ENCODE measurements at places on chromosomes 5 and 9. TPM values are rescaled to one million over a fixed set of nuclear protein-coding genes. Genes with fewer than 3 reads are reported as not detected.
A peak's percentile ranks its signal among the peaks of the same experiment; 100 is the strongest.

GRCh38 chr9:98117984-98118639 is 910 bp downstream of the TRIM14 start:
- peak; percentile 88 for DNase-seq

DNA sequence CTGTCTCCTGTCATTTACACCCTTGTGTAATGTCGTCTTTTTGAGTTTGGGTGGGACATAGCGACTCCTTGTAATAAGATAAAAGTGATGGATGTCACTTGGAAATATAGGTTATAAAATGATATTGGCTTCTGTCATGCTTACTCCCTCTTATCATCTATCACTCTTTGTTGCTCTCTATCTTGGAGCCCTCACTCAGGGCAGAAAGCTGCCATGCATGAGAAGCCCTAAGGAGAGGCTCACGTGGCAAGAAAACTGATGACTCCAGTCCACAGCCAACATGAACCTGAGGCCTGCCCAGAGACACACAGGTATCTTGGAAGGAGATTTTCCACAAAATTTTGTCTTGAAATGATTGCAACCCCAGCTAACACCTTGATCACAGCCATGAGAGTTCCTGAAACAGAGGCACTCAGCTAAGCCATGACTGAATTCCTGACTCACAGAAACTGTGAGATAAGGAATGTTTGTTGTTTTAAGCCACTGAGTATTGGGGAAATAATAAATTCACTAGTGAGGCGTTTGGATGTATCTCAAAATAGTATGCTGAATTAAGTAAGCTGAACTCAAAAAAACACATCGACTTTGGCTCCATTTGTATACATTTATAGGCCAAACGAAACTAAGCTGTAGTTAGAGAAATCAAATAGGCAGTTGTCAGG is 216.7 kb downstream of the CDH18 start:
- DNase-seq, result no peak

DNA sequence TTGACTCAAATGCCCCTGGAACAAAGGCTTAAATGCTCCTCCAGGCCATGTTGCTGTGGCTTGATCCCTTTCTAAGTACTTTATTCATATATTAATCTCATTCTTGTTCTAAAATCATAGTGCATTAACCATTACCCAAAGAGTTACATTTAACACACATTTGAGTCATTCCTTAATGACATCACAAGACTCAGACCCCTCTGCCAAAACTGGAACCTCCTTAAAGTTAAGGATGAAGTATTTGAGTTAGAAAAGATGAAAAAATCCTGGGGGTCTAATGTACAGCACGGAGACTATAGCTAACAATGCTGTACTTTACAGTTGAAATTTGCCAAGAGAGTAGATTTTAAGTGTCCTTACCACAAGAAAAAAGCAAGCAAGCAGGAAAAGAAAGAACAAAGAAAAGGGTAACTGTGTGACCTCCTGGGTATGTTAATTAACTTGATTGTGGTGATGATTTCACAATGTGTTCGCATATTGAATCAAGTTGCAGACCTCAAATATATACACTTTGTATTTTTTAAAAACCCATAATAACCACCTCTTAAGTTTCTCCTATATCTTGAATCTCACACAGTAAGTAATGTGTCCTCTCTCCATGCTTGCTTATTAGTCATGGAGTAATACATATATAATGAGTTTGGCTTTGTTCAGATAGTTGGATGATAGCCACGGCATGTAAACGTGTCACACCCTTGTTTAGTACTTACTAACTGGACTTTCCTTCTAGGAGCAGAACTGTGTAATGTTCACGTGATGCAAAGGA is 376.9 kb downstream of the SEMA5A start:
- DNase-seq, result no peak

OBP2B gene
- total RNA-seq, result not detected

Measured in osteoblast (primary cell).